ENCODE measurements at places on chromosomes 12 and 14. TPM values are rescaled to one million over a fixed set of nuclear protein-coding genes. Genes with fewer than 3 reads are reported as not detected.
A peak's percentile ranks its signal among the peaks of the same experiment; 100 is the strongest.

- no peak for DNase-seq
Observed at GRCh38 chr12:54987611-54988231, 3.2 kb upstream of the TESPA1 start.

DNA sequence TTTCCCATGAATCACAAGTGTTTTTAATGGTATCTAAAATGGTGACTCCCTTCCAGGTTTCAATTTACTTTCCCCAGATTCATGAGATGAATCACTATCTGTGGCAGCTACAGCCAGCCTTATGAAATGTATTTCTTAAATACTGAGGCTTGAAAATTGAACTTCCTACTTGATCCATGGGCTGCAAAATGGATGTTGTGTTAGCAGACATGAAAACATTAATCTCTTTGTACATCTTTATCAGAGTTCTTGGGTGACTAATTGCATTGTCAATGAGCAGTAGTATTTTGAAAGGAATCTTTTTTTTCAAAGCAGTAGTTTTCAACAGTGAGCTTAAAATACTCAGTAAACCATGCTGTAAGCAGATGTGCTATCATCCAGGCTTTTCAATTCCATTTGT, 250.8 kb downstream of the SLC6A15 start:
- peak; percentile 8 for DNase-seq

DNA sequence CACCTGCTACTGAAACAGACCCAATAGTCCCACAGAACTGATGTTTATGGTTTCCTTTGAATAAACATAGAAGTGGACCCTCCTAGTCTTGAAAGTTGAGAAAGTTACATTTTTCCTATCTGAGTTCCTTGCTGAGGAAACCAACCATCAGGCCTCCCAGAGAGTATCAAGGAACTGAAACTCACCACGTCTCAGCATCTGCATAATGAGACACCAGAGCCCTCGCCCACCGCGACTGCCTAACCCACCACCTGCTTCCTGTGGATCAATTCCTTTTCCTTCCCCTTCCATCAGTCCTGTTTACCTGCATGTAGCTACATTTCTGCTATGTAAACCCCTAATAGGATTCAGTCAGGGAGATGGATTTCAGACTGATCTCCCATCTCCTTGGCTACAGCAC, 443.2 kb upstream of the TMEM132C start:
- DNase-seq = no peak

GRCh38 chr12:106254724-106255123, 6.9 kb upstream of the CKAP4 start:
- DNase-seq = no peak

DNA sequence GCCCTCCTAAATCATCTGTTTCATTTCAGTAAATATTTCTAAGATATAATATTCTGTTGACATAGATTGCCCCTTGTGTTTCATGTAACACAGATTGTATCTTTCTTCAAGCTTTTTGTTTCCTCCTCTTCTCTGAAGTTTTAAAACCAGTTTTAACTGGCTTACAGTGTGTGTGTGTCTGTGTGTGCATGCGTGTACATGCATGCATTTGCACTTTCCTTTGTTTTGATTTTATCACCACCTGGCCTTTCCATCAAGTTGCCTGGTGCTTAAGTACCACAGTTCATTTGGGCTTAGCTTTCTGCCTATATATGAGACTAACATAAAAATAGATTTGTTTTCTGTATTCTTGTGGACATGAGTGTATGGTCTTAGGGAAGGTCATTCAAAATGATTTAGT, 31.9 kb downstream of the ETNK1 start:
- DNase-seq = no peak

The NTF3 gene
- not detected for total RNA-seq

The DHH gene
- not detected for total RNA-seq

The OTX2 gene
- not detected for total RNA-seq
